ENCODE measurements at places on chromosomes 1 and 21.

- DNase-seq: no peak
Measured at GRCh38 chr1:41664861-41665640, 180.6 kb upstream of the EDN2 start.

DNA sequence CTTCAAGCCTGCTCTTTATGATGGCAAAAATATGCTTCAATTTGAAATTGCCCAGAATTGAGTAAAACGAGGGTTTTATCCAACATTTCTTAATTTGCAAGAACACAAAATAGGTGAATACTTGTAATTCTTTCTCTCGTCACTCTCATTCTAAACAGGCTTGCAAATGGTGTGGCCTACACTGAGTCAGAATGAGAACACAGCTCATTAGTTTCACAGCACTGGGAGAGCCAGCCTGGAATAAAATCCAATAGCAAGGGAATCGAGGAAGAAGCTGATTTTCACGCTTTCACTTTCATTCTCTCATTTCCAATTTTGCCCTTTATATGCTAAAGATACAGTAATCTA is 537.5 kb downstream of the LTN1 start:
- no peak for DNase-seq

GRCh38 chr1:63892632-63893395 is 119.0 kb downstream of the ROR1 start:
- DNase-seq: no peak

- peak; percentile 37 for DNase-seq
Measured at GRCh38 chr1:234670967-234671626, 61.1 kb upstream of the IRF2BP2 start.

DNA sequence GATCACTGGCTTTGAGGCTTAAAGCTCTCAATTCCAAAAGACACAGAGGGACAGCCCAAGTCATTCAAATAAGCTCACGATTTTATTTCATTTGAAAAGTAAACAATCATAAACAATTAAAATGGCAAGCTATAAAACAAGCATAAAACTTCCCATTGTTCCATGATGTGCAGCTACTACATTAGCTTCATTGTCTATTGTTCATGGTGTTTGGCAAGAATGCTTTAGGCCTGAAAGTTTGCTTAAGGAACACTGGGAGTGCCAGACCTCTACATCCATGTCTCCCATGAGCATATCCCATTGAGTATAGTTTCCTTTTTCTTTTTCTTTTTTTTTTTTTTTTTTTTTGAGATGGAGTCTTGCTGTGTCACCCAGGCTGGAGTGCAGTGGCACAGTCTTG is 286.1 kb upstream of the ESRRG start:
- no peak for DNase-seq

GRCh38 chr1:116374353-116375147 is 1.5 kb downstream of the ATP1A1 start:
- DNase-seq: no peak
